ENCODE measurements at places on chromosomes 4 and X.

- peak overlapping the region; percentile 69 for H3K4me3 ChIP-seq
- no peak overlapping the region for H3K27ac ChIP-seq
- DNase-seq, result no peak
- H3K36me3 ChIP-seq, result no peaks in the 10 kb centered on the region
- H3K27me3 ChIP-seq, result no peaks in the 10 kb centered on the region
Observed at GRCh38 chrX:137566746-137567679, 1.1 kb downstream of the ZIC3 start.

GRCh38 chrX:45006002-45006800 is 133.2 kb downstream of the KDM6A start:
- no peak overlapping the region for H3K27ac ChIP-seq
- DNase-seq, result no peak
- no peaks in the 10 kb centered on the region for H3K27me3 ChIP-seq
- no peaks in the 10 kb centered on the region for H3K36me3 ChIP-seq
- H3K4me1 ChIP-seq, result peaks cover 5% of the 10 kb centered on the region

DNA sequence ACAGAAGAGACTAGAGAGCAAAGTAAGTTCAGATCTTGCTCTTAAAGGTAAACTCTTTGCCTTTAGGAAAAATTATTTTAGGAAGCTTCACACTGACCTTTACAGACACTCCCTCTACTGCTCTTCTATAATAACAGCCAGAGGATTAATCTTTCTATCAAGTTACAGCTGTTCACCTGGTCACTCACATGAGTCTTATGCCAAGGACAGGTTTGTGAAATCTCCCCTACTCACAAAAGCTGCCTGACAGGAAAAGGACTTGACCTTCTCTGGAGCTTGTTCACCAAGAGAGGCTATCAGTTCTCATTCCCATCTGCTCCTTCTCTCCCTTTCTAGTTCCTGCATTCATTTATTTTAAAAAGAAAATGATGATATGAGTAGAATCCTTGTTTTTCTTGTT is 117.3 kb downstream of the C4orf51 start:
- H3K36me3 ChIP-seq, result no peaks in the 10 kb centered on the region
- no peaks in the 10 kb centered on the region for H3K27me3 ChIP-seq
- no peaks in the 10 kb centered on the region for H3K4me1 ChIP-seq
- no peak overlapping the region for H3K4me3 ChIP-seq

GRCh38 chr4:9771034-9771433 is 10.4 kb upstream of the DRD5 start:
- H3K4me3 ChIP-seq, result no peak overlapping the region
- H3K4me1 ChIP-seq, result no peaks in the 10 kb centered on the region
- H3K27ac ChIP-seq, result no peak overlapping the region

DNA sequence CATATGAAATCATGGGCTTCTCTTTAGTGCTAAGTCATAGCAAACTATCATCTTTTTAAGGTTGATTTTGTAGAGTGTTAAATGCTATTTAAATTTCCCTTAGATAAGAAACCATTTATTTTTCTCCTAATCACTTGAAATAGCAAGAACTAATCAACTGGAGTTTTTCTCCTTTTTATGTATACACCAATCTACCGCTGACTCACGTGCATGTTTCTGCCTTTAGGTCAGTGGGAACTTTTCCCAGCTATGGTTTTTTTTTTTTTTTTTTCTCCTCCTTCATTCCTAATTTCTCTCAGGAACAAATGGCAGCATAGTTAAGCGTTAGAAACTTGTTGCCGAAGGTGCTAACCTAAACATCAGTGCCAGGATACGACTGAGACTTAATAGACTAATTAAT is 176.4 kb downstream of the BMPR1B start:
- no peaks in the 10 kb centered on the region for H3K4me1 ChIP-seq
- no peak for DNase-seq
- no peaks in the 10 kb centered on the region for H3K36me3 ChIP-seq
- H3K27ac ChIP-seq, result no peak overlapping the region
- H3K4me3 ChIP-seq, result no peak overlapping the region
- no peaks in the 10 kb centered on the region for H3K27me3 ChIP-seq

GRCh38 chrX:131331152-131331551 is 42.0 kb upstream of the IGSF1 start:
- no peaks in the 10 kb centered on the region for H3K27me3 ChIP-seq
- H3K4me1 ChIP-seq, result no peaks in the 10 kb centered on the region
- H3K36me3 ChIP-seq, result no peaks in the 10 kb centered on the region
- DNase-seq, result no peak

GRCh38 chr4:105147016-105147552 is 408 bp downstream of the TET2 start:
- H3K27ac ChIP-seq, result peak overlapping the region; percentile 91
- no peak for DNase-seq
- peaks cover 57% of the 10 kb centered on the region for H3K4me1 ChIP-seq
- H3K27me3 ChIP-seq, result no peaks in the 10 kb centered on the region
- H3K4me3 ChIP-seq, result peak overlapping the region; percentile 85

DNA sequence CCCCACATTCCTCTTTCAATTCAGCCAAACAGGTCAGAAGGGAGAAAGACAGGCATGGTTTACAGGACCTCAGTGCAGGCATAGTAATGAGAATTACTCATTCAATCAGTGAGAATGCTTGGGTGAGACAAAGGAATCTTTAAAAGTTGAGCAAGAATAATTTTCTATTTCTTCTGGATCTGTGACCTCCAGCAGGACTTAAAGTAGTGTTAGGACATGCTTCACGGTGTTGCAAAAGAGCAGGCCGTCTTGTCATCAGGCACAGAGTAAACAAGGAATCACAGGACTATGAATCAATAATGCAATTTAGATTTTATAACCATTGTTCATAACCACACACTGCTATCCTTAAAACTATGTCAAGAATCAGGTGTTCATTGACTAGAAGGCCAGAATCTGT is 130.6 kb upstream of the GLRA2 start:
- H3K4me1 ChIP-seq, result no peaks in the 10 kb centered on the region
- no peak overlapping the region for H3K4me3 ChIP-seq
- H3K27me3 ChIP-seq, result no peaks in the 10 kb centered on the region
- no peak for DNase-seq

GRCh38 chr4:141810038-141810711 is 173.8 kb downstream of the IL15 start:
- no peaks in the 10 kb centered on the region for H3K36me3 ChIP-seq
- H3K4me3 ChIP-seq, result no peak overlapping the region
- H3K4me1 ChIP-seq, result no peaks in the 10 kb centered on the region
- DNase-seq, result no peak
- no peak overlapping the region for H3K27ac ChIP-seq
- no peaks in the 10 kb centered on the region for H3K27me3 ChIP-seq

Measured in tibial nerve (tissue), 4 donors.